Right renal cortex interstitium (tissue), 3 donors: ENCODE measurements at places on chromosomes 6 and 20. TPM values are rescaled to one million over a fixed set of nuclear protein-coding genes. Genes with fewer than 3 reads are reported as not detected.

The XKR7 gene
- polyA plus RNA-seq: 0.24 TPM

The BTBD9 gene
- polyA plus RNA-seq: 16.8 TPM

The SLCO4A1 gene
- polyA plus RNA-seq: 1.8 TPM

The GSTA2 gene
- 0.15 TPM for polyA plus RNA-seq

The SPATA25 gene
- polyA plus RNA-seq: 3.0 TPM

The IL17A gene
- not detected for polyA plus RNA-seq
